Cortex of kidney (tissue), 1 donor: ENCODE measurements at places on chromosomes 2 and 18.

GRCh38 chr2:186894478-186894877 lies 45.5 kb upstream of the ZSWIM2 start:
- no peak for DNase-seq

DNA sequence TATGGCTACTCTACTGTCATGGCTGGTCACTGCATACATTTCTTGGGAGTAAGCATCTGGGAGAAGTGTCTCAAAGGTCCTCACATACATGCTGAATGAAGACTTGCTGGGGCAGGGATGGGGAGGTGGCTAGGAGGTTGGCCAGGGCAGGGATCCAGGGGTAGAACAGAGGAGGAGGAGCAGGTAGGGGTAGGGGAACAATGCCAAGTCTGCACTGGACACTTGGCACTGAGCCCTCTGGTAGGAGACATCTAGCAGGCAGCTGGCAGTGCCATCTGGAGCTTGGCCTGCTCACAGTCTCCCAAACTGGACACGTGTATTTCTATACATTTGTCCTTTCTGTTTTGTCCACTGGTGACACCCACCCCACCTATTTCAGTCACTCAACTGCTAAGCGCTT lies 62.7 kb upstream of the REV1 start:
- DNase-seq: no peak

GRCh38 chr2:240300840-240301239 lies 134.6 kb upstream of the GPC1 start:
- no peak for DNase-seq

GRCh38 chr2:189179570-189179950 lies at the start of gene COL5A2:
Gene COL5A2 (minus strand): TSS chr2:189179761. CDS start chr2:189179604, 157 bp downstream.
- DNase-seq: no peak

- no peak for DNase-seq
Observed at GRCh38 chr2:233672886-233673285, 1.2 kb downstream of the UGT1A9 start.
